NCI-H1436 treated with DMSO at 0.1 percent for 48 hours (cell line): ENCODE measurements at places on chromosomes 6 and 20.

GRCh38 chr6:31357886-31358285, 907 bp upstream of the HLA-B start:
- no peak for DNase-seq

GRCh38 chr6:137926207-137926731, 59.2 kb downstream of the TNFAIP3 start:
- no peak for DNase-seq

- DNase-seq, result no peak
Observed at GRCh38 chr6:116761779-116762178, 3.7 kb downstream of the FAM162B start.

GRCh38 chr6:154380741-154381140, 24.1 kb upstream of the IPCEF1 start:
- no peak for DNase-seq

DNA sequence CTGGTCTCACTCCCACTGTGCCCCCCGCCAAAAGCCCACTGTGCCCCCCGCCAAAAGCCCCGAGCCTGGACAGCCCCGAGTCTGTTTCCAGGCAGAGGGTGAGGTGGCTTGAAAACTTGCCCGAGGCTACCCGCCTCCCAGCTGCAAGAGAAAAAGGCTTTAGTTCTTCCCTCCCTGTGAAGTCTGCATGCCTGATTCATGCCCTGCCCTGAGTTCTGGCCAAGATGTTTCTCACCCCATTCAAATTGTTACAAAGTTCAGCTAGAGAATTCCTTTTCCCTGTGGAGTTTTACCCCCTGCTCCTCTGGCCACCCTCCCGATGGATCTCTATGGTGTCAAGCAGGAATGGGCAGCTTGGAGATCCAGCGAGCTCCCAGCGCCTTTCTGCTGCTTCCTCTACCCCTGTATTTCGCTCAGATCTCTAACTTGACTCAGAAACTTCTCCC, 298.8 kb upstream of the MAP3K7 start:
- DNase-seq, result no peak

DNA sequence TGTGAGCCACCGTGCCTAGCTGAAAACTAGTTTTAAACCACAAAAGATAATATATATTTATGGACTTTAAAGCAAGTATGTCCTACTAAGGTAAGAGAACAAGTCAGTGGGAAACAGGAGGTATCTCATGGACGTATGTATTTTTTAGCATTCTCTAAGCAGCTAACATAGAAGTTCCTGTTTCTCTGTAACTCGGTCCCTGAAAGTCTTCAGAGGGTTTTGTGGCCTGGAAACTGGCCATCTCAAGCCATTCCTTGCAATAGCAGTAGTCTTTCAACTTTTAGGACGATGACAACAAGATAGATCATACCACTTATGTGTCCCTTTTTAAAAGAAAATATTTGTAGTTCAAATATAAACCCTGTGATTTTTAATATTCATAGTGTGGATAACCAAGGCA, 95.6 kb upstream of the RALGAPA2 start:
- no peak for DNase-seq

DNA sequence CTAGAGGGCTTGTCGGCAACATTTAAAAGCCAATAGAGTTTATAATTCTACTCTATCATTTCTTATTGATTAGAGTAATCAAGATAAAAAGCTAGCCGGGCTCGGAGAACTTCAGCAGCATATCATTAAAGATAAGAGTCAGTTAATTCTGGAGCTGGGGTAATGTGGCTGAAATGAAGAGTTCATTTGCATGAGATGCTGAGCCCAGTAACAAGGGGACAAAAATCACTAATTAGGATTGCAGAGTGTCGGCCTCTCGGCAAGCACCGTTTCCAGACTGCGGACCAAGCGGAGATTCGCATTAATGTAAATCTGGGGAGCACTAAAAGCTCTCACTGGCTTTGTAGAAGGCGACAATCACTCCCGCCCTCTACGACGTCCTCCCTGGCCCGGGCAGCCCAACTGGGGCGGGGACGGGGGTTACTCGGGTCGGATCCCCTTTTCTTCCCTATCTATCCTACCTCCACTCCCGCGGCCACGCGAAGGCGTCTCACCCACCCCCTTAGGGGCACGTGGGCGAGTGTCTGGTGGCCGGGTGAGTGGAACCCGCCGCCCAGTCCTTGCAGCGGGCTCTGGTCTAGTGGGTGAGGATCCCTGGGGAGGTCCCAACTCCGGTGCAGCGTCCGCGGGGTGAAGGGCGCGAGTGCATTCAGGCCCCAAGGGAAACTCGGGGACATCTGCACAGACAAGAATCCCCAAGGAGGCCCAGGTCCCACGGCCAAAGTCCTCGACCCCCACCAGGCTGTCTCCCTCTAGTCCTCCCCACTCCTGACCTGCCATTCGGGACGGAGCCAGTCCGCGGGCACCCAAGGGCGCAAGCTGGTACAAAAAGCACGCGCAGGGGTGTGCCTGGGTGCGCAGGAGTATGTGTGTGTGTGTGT, 42.2 kb upstream of the OSTM1 start:
- no peak for DNase-seq

GRCh38 chr20:40765814-40766480, 76.9 kb upstream of the MAFB start:
- no peak for DNase-seq

- no peak for DNase-seq
Observed at GRCh38 chr6:165183071-165183470, 126.3 kb downstream of the C6orf118 start.
